Gastrocnemius medialis (tissue), 4 donors: ENCODE measurements at places on chromosomes 3 and 15.

DNA sequence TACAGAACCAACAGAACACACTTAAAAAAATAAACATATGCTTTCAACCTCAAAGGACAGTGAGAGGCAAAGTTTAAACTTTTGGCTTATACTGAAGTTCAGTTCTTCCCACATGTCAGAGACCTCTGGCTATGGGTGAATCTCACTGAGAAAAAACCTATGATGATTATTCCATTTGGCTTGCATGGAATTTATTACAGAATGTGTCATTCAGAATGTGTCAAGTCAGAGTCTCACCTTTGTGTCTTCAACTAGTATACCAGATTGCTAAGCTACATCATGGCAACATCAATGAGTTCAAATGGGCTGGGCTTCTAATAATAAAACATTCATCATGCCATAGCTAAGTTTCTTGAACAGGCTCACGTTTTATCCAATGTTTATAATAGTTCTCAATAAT is 987.0 kb downstream of the NTRK3 start:
- DNase-seq = no peak

DNA sequence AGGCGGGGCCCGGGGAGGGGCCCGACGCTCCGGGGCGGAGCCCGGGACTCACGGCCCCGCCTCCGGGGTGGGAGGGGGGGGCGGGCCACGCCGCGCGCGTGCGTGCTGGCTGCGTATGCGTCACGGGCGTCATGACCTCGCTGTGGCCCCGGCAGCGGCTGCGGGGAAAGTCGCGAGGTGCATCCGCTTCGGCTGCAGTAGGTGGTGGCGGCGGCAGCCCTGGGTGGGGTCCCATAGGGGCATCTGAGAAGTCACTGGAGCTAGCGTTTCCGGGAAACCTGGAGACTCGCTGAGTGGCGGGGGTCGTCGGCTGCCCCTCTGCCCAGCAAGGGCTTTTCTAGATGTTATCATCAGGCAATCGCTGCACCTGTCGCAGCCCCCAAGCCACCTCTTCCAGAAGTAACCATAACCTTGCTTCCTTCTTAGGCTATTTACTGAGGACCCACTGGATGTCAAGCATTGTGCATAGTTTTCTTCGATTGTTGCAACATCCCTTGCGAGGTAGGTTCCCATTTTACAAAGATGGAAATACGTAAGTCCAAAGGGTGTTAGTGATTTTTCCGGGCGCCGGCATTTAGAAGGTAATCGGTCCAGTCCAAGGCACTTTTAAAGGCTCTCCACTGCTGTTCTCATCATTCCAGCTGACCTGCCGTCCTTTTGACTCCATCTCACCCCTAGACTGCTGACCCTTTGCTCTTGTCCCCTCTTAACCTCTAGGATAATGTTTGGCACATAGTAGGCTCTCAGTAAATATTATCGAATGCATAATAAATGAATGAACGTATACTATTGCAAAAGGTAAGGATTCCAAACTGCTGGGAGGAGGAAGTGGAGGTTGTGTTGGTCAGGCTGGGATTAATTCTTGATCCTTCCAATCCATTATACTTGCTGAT is at the start of gene GDPGP1:
TSS of gene GDPGP1 (plus strand) at position 114 of the 893 bp plus-strand sequence. CDS start 6,700 bp downstream, outside the sequence.
- DNase-seq = no peak

- no peak for DNase-seq
Measured at GRCh38 chr3:123151251-123151705, 50.5 kb upstream of the SEC22A start.

DNA sequence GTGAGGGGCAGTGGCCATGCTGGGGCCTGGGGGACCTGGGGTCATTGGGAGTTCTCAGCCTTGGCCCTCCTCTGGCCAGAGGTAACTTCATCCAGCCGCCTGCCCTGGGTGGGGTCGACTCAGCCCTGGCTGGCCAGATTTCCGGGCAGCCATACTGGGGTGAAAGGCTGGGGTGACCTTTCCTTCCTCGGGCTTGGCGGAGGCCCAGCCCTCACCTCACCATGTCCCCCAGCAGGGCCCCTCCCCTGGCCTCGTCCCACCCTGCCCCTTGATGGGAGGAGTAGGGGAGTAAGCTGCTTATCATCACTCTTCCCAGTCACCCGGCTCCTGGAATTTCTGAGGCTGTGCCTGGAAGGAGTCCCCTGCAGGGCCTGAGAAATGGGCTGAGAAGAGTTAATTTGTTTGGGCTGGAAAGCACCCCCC is 5.4 kb downstream of the SEMA3F start:
- DNase-seq = no peak

GRCh38 chr3:124269619-124270018 is 277.7 kb upstream of the ROPN1 start:
- no peak for DNase-seq

DNA sequence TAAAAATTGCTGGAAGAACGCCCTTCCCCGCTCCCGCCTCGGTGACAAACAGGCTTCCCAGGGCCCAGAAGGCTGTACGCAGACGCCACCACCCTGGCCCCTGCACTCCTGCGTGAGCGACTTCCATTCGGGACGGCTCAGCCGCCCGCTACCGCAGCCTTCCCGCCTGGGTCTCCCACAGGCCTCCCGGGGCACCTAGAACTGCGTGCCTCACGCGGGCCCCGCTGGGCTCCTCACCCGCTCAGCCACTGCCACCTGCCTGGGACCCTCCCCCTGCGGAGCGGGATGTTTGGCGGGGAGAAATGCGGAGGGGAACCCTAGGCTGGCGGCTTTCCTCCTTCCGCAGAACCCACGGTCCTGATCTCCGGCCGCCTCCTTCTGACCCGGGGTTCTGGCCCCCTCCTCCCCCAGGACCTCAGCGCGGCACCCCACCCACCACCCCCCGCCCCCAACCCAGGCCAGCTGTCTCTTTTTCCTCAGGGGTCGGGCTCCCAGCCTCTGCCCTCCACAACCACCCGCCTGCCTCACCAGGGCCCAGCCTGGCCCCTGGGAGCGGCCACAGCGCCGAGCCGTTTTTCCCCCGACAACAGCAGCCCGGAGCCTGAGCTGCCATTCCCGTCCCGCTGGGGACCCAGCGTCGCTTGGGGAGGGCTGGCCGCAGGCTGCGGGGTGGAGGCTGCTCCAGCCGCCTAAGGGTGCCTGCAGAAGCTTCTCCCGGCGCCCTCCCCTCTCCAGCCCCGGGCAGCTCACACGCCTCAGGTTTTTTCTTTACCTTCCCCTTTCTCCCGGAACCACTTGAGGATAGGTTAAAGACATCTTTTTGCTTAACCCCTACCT is 27.6 kb upstream of the RAB7A start:
- DNase-seq = no peak

GRCh38 chr3:63349583-63350573 is 71.8 kb downstream of the SYNPR start:
- no peak for DNase-seq

DNA sequence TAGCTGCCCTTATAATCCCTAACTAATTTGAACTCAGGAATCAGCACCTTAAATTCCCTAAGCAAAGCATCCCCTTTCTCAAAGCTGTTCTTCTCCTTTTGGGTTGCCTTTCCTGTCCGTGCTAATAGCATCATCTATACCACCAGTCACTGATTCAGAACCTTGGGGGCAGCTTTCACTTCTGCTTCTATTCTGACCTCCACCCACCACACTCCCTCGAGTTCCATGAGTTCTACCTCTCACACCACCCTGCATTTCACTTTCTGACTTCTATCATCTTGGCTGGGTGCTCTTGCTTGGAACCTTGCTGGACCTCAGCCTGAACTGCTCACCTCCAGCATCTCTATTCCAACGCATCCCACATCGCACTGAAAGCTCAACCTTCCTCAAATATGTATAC is 55.4 kb upstream of the KCNMB2 start:
- no peak for DNase-seq

DNA sequence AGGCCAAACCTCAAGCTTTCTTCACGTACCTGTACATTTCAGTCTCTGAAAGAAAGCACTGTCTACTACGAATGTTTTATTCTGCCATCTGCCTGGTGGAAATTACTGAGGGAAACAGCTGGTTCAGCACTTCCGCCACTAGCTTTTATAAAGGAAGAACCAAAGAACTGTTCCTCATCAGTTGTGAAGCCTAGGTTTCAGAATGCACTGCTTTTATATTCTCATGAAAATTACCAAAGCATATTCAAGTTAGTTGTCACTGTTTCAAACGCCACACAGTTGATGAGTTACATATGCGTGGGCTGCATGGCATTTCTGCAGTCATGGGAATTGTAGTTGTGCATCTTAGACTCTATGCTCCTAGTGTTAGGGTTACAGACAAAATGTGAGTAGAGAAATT is 21.5 kb upstream of the ZBTB38 start:
- DNase-seq = no peak
